ENCODE measurements at places on chromosomes 5 and 9.

DNA sequence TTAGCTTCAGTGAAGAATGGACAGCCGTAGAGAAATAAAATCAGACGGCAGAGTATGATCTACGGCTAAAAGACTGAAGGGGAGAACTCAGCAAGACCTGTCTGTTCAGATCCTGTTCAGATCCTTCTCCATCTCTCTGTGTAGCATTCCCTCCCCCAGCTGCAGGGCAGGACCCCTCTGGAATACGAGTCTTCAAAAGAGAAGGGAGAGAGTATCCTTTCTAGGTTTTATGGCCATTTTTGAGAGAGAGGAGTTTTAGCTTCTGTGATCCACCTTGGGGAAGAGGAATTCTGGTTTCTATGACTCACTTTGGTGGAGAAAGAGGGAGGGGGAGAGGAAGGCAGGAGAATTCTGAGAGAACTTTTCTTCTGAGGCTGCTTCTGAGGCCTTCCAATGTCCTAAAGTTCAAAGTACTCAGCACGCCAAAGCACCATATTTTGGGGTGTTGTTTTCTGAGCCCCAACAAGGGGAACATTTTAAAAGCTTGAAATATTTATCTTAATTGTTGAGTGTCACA, 194.4 kb upstream of the TLE4 start:
- DNase-seq, result no peak

- no peak for DNase-seq
These were observed 70.5 kb upstream of the HMHB1 start for GRCh38 chr5:143741421-143741820.

- no peak for DNase-seq
These were observed 16.0 kb upstream of the TEX48 start for GRCh38 chr9:114697951-114698351.

DNA sequence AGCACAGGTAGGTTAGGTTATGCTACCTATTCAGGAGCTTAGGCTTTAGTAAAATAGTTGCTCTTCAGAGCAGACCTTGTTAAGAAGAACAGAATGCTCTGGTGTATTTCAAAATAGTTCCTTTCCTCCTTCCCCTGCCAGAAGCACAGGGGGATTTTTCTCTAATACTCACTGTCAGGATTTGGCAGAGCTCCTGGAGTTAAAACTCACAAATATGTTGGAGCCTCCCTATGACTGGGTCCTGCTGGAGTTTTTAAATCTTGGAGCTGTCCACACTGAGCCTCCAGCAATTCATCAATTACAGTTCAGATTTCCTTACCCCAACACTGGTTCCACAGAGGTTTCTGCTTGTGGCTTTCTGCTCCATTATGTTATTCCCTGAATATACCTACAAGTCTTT, 1233.8 kb upstream of the WWC1 start:
- DNase-seq, result no peak

DNA sequence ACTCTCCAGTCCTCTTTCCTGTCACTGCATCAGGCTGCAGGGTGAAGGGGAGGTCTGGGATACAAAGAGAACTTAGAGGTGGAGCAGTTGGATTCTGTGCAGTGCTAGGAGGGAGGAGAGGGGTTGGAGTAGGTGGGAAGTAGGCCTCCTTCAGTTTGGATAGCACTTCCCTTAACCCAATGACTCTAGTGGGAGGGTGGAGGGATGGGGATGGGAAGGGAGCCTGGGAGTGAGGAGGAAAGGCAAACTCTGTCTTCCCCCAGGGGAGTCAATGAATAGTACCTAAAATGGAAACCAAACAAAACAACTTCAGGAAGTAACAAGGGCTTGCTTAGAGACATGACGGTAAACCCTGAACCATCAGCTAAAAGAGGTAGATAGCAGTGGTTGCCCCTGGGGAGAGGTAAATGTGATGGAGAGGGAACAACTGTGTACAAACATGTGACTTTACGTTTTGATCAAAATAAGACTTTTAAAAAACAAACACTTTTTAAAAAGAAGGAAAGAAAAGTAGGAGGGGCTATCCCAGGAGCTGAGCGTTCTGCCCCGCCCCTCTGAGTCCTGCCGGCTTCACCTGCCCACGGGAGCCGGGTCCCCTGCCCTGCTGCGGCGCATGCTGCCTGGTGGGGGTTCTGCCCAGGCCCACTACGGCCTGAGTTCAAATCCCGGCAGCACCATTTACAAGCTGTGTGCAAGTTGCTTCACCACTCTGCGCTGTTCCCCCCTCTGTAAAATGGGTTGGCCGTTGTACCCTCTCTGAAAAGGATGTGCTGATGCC, 30.9 kb downstream of the GSN start:
- DNase-seq, result no peak

- DNase-seq, result peak; percentile 9
These were observed 80.1 kb downstream of the F2RL2 start for GRCh38 chr5:76542887-76543690.

DNA sequence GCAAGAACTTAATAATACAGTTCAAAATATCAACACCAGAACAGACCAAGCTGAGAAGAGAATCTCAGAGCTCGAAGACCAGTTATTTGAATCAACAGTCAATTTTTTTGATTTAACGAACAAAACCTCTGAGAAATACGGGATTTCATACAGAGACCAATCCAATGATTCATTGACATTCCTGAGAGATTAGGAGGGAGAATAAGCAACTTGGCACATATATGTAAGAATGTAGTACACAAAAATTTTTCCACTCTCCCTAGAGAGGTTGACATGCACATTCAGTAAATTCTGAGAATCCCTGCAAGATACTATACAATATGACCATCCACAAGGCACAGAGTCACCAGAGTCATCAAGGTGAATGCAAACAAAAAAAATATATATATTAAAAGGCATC, 1577.3 kb upstream of the C9orf72 start:
- no peak for DNase-seq

GRCh38 chr9:74463825-74464224, 33.3 kb upstream of the RORB start:
- no peak for DNase-seq

- DNase-seq, result no peak
These were observed 8.4 kb downstream of the SEMA6A start for GRCh38 chr5:116566251-116566650.

DNA sequence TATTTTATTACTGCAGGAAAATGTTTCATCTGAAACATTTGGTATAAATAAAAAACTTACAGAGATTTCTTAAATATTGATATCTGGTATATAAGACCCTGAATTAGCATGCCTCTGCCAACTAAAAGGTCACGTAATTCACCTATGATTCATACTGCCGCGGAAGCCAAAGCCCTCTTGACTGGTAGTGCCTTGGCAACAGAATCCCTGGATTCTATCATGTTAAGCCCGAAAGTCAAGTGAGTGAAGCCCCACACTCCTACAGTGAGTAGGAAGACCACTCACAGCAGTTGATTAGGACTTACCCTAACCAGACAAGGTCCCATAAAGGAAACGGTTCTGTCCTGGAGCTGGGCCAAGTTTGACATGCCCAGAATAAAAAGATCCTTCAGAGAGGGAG, 175.6 kb upstream of the NREP start:
- no peak for DNase-seq

- no peak for DNase-seq
These were observed 17.8 kb upstream of the TRAF1 start for GRCh38 chr9:120944434-120944843.

DNA sequence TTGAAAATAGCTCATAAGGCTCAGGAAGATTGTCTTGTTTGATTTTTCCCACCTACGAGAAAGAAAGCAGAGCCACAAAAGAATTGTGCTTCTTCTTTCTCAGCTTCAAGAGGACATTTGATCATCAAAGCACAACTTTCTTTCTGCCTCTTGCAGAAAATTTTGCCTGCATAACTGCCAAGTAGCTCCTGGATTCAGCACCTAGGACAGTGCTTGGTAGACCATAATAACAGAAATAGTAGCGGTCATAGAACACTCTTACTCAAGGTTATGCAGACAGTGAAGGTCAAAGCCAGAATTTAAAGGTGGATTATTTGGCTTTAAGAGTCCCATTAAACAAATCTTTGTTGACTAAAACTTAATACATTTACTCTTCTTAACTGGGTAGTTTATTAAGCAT, 594.7 kb upstream of the CCNG1 start:
- DNase-seq, result no peak

GRCh38 chr5:137078171-137078665, 420.9 kb downstream of the SPOCK1 start:
- DNase-seq, result no peak

DNA sequence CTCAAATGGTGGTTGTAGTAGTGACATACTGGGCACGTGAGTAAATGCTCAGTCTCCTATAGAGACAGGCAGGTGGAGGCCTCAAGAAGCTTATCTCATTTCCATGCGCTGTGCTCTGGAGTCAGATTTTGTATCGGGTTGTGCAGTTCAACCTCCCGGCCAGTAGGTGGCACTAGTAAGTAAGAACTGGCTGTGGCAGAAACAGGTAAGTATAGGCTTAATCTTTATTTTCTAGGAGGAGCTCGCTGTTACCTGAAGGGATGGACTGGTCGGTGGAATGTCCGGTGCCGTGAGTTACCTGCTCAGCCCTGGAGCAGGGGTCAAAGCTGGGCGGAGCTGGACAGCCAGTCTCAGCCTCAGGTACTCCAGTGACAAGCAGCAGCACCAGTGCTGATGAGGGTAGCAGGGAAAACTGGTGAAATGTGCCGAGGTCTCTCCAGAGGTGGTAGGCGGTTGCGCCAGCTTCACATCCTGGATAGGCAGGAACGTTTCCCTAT, 880.1 kb upstream of the SEMA6A start:
- DNase-seq, result no peak

DNA sequence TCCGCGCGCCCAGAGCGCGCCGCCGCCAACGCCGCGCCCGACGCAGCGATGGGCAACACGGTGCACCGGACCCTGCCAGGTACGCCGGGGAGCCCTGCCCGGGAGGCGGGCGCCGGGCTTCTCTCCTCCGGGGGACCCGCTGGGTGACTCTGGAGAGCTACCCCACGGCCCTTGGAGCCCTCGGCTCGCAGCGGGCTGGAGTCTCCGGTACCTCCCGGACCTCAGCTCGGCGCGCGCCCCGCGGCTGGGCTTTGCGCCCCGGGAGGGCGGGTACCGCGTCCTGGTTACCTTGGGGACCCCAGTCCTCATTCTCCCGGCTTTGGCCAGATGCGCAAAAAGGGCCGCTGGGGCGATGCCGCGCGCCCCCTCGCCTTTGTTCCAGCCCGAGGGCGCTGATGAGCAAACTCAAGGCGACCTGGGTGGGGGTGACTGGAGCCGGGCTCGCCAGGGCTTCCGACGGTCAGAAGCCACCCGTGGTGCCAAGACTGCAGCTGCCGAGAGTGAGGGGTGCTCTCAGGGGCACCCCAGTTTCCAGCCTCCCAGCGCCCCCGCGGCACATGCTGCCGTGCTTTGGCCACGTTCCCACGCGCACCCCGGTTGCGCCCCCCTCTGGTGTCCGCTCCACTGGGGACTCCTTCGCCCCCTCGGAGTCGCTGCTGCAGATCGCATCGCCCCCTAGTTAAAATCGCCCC, 442 bp downstream of the NEURL1B start:
- no peak for DNase-seq

- DNase-seq, result no peak
These were observed 56.2 kb upstream of the TNPO1 start for GRCh38 chr5:72760259-72760658.

DNA sequence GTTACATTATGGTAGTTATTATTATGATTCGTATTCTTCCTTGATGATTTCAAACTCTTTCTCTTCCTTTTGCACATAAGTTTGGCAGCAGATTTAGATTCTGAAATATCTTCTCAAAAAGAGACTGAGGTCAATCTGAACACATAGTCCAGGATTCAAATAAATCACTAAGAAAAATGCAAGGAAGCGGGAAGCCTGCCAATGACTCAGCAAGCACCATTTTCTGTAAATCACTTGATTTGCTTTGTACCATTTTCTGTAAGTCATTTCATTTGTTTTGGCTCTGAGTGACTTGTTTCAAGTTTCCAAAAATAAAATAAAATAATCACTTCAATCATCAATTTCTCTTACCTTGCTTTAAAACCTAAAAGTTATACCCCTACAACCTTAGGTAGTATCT, 24.6 kb upstream of the GLIS3 start:
- DNase-seq, result no peak

DNA sequence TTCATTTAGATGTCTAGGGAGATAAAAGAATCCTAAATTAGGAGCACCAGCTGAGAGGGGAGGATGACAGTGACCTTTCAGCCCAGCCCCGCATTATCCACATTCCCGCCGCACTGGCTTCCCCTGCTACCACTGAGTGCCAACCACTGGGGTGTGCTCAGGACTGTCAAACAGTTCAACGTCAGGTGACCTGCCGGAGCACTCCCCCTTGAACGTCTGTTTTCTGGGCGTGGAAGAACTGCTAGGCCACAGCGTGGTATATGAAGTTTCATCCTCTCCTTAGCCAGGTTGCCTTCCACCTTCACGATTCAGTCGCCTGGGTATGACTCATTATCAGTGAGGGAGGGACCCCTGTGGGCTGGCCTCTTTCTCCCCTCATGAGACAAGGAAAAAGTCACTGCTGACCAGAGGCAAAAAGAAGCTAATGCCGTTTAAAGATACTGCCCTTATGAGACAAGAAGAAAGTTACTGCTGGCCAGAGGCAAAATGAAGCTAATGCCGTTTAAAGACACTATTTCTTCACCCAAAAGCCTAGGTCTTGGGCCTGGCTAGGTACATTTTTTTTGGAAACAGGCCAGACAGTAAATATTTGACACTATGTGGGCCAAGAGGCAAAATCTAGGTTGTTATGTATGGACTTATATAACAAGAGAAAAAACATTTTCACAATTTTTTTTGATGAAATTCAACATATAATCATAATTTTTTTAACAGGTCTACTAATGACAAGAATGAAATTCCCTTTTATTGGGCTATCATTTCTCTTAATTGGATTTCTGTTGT, 4.6 kb downstream of the NMRK1 start:
- DNase-seq, result no peak

DNA sequence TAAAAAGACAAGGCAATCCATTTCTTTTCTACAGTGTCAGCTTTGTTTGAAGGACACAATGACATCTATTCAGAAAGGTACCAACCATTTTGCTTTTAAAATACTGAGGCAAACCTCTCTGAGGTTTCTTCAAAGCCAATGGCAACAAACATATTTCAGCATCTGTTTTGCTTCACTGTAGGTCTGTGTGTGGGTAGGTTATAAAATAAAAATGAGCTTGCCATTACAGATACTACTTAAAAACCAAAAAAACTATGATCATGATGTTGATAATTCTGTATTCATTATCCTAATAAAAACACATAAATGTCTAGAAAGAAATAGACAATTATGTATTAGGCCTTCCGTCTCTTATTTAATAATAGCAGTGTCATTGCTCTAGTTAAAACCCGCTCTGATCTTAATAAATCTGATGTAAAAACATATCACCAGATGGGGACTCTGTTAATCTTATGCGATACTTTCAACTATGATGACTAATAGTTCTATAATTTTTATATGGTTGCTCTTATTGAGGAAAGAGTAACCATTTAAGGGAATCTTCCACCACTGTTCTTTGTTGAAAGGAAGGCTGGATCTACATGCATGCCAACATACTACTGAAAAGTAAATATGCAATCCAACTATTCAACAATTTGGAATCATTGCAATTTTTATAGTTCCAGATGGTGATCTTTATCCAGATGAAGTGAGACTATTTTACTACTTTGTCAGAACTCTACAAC, 647.2 kb downstream of the PDE4D start:
- DNase-seq, result no peak
